ENCODE measurements at places on chromosomes 1 and 21.

DNA sequence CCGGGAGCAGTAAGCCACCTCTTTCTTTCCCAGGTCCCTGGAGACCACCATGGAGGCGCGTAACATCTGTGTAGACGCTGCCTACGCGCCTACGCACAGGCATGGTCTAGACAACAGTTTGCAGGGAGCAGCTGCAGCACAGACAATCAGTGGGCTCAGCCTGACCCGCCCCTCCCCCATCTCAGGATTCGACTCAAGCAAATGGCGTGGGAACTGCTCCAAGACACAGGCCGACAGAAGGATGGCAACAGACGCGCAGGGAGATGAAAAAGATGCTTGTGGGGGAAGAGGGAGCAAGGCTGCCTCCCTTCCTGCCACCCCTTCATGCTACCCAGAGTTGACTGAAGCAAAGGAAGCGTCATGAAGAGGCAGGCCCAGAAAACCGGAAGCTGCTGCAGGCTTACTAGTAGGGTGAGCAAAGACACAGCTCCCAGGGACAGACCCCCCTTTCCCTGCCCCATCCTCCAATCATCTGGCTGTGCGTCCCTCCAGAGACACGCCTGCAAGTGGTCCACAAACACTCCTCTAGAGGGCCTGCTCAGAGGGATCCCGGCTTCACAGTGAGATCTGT, 19.5 kb downstream of the STK40 start:
- peak; percentile 98 for DNase-seq

GRCh38 chr1:223256034-223256433, 107.9 kb downstream of the SUSD4 start:
- DNase-seq, result no peak

DNA sequence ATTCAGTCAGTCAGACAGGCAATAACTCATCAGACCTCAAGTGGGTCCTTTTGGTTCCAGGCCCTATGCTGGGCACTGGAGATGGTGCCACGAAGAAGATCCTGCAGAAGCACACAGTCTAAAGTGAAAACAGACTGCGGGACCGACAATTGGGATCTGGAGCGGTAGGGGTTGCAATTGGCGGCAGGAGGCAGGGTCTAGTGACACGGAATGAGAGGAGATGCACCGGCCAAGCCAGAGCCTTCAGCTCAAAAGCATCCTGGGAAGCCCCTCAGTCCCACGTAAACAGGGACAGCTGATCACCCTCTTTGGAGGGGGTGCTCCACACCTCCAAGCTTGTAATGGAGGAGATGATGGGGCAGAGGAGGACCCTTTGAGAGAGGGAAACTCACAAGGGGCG, 56.2 kb downstream of the KLHDC7A start:
- no peak for DNase-seq

DNA sequence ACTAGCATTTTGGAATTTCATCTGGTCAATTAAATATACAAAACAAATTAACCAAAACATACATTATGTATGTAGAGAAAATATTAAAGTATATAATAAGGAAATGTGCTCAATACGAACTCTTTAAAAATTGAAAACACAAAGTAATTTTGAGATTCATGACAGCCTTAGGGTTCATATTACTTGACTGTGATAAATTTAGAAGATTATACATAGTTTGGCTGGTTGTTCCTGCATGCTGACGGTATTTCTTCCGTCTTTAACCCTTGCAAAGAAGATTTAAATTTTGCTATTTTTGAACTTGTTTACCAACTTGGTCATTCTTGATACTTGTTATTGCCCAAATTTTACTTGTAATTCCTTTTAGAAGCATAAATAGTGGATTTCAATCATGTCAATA, 298.2 kb downstream of the NFIA start:
- DNase-seq, result no peak

- DNase-seq, result no peak
These were observed 14.3 kb upstream of the KPRP start for GRCh38 chr1:152743371-152744145.

DNA sequence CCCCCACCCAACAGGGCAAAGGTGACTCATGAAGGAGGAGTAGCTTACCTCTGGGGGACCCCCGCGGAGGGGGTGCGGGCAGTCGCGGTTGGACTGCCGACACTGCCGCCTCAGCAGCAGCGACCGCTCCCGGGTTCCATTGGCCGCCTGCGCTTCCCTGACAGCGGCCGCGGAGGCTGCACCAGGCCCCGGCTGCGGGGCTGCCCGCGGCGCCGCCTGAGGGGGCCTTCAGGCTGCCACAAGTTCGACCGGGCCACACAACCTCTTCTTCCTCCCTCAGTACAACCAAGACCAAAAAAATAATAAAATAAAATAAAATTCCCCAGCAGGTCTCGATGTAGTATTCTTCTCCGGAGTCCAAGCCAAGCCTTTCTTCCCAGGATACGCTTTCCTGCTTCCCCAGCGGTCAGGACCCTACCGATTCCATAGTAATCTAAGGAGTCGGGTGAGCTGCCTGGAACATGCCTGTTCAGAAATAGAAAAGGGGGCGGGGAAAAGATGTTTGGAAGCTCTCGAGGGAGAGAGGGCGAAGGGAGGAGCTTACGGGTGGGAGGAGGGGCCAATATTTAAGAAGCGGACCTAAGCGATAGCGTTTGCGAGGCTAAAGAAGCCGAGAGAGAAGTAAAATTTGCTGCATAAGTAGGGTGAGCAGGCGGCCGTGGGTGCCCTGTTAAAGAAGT, at the start of gene PI4KB:
TSS of gene PI4KB (minus strand) at position 194 of the 680 bp plus-strand sequence. CDS start 10,935 bp downstream, outside the sequence.
- peak; percentile 100 for DNase-seq

DNA sequence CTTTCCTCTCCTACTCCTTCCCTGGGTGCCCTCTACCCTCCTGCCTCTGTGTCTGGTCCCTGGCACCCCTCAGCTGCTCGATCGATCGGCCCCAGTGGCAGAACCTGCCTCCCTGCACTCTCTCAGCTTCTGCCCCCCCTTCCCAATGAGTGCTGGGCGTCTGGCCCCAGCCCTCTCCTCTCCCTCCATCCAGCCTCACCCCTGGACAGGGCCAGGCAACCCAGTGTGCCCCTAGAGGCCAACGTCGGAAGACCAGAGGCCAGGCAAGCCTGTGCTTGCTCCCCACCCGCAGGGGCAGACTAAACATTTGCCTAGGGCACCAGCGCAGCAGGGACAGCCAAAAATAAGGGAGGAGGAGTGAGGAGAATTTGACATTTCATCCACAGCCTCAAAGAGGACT, 43.5 kb downstream of the LGR6 start:
- DNase-seq, result peak; percentile 35

GRCh38 chr1:246159279-246160227, 347.5 kb downstream of the SMYD3 start:
- no peak for DNase-seq

DNA sequence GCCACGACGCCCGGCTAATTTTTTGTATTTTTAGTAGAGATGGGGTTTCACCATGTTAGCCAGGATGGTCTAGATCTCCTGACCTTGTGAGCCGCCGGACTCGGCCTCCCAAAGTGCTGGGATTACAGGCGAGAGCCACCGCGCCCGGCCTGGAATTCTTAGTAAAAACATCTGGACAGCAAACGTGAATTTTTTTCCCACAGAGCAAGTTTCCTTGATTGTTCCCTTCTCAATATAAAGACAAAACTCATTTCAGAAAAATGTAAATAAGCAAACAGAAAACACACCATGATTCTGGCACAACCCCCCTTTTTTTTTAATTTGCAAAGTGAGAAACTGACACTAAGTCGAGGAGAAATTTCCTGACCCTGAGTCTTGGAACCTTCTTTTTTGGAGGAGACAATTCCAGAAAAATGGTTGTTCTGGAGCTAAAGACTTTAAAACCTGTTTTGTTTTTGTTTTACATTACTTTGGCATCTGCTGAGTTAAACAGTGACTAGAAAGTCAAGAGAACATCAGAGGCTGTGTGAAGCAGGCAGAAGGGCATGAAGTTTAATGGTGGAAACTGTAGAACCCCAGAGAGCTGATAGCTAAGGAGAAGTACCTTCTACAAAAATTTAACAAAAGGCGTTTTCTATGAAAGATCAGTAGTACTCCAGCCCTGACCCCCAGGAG, 10.3 kb upstream of the HMGCS2 start:
- DNase-seq, result no peak

DNA sequence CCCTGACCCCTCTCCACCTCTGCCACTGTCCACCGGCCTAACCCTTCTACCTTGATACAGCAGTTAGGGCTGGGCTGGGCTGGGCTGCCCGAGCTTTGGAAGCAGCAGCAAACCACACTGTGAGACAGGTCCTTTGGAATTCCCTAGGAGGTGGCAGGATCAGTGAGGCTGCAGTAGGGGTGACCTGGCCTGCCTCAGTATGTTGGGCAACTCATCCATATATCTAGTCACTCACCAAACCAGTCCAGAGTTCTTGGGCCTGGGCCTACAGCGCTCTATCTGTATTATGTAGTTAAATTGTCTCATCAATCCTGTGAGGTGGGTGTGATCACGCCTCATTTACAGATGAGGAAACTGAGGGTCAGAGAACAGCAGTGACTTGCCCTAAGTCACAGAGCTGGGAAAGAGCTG, 13.3 kb upstream of the SYNC start:
- no peak for DNase-seq

DNA sequence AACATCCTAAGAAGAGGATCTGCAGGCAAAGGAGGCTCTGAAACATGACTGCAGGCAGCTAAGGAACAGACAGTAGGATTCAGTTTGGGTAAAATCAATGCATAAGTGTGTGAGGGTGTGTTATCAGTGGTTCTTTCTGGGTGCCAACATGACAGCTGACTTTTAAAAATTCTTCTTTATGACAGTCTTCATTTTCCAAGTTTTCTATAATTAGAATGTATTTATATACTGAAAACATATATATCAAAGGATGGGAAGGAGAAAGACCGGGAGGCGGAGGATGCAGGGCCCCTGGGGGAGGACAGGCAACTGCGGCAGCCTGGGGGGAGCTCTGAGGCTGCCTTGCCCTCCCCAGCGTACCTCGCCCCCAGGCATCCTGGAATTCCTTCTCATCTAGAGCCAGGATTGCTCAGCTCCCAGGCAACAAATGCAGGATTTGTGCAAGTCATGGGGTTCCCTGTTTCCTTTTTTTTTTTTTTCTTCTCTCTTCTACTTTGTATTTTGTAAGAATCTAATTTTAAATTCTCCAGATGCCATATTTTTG, 104.8 kb downstream of the CSMD2 start:
- DNase-seq, result no peak

- no peak for DNase-seq
These were observed 1.7 kb downstream of the COL8A2 start for GRCh38 chr1:36123356-36123755.

DNA sequence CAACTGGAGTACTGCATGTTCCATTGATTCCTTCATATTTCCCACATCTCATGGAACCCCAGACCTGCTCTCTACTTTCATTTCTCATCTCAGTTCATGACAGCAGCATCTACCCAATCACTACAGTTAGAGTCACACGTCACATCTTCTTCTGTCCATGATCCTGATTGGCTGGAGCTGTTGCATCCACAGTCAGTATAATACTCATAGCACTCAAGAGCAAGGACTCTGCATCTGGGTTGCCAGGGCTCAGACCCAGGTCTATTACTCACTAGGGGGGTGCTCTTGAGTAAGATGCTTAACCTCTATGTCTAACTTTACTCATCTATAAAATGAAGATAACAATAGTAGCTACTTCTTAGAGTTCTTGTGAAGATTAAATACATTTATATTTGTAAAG, 4.4 kb upstream of the XPR1 start:
- no peak for DNase-seq

DNA sequence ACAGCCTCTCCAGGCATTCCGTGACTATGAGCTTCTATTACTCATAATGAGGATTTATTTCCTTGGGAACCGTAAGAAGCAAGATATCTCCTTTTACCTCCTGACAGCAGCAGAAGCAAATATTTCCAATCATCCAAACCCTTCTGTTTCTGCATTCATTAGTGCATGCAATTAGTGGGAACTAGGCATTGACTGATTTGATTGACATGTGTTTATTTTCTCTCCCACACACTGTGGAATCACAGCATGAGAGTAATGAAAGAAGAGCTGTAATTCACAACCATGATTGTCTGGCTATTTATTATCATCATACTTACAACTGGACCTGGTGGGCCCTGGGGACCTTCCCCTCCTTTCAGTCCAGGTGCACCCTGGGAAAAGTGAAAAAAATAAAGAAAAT, 146.8 kb downstream of the COL11A1 start:
- no peak for DNase-seq

GRCh38 chr1:160619742-160620277, 27.0 kb downstream of the SLAMF1 start:
- no peak for DNase-seq

- DNase-seq, result no peak
These were observed 339.2 kb upstream of the KAZN start for GRCh38 chr1:14259191-14259757.

DNA sequence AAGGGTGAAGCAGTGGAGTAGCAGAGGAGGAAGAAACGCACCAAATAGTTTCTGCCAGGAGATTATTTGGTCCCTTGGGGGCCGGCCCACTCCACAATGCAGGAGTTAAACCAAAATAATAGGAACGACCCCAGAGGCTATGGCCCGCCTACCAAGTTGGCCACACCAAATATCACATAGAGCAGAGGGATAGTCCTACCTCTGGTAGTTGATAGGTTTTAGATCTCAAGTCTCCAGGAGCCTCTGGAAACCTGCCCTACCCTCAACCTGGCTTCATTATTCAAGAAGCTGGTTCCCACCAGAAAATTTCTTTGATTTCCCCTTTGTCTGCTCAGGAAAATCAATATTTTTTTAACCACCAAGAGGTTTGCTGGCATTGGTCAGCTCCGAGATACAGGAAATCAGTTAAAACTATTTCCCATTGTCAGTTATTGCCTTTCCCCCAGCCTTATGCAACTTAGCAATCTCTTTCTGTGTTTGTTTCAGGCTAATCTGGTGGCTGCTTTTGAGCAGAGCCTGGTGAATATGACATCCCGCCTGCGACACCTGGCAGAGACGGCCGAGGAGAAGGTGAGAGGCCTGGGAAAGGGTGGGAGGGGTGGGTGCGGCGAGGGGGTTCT, 35.5 kb upstream of the IPO9 start:
- no peak for DNase-seq

DNA sequence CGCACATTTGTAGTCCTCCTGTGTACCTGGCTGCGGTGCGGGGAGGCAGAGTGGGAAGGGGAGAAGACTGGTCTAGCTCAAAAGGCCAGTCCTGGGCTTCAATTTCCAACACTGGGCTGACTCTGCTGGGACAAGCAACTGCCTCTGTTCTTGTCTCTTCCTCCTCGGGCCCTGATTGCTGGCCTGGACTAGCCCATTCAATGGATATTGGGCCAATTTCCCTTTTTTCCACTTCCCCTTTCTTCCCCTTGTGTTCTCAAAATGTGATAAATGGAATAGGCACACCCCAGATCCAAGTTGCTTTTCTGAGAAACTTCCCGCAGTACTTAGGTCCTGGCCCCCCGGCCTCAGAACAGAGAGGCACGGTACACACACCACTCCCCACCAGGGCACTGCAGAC, 48.2 kb downstream of the SPSB1 start:
- DNase-seq, result no peak

- no peak for DNase-seq
These were observed 75.5 kb upstream of the PDC start for GRCh38 chr1:186536273-186536890.

- no peak for DNase-seq
These were observed 33.1 kb downstream of the LRRC71 start for GRCh38 chr1:156953571-156953970.

Measured in DMS 273 treated with DMSO at 0.1 percent for 48 hours (cell line).